ENCODE measurements at places on chromosomes 5 and 9. TPM values are rescaled to one million over a fixed set of nuclear protein-coding genes. Genes with fewer than 3 reads are reported as not detected.

The TEX48 gene
- not detected for total RNA-seq

The NDUFA8 gene
- total RNA-seq: 49.4 TPM

The TAS2R1 gene
- not detected for total RNA-seq

The EHMT1 gene
- 73.1 TPM for total RNA-seq

The C9 gene
- not detected for total RNA-seq

GRCh38 chr5:87762631-87763030, 349.9 kb upstream of the CCNH start:
- DNase-seq: no peak

GRCh38 chr5:140551872-140552271, 4.4 kb downstream of the EIF4EBP3 start:
- no peak for DNase-seq

DNA sequence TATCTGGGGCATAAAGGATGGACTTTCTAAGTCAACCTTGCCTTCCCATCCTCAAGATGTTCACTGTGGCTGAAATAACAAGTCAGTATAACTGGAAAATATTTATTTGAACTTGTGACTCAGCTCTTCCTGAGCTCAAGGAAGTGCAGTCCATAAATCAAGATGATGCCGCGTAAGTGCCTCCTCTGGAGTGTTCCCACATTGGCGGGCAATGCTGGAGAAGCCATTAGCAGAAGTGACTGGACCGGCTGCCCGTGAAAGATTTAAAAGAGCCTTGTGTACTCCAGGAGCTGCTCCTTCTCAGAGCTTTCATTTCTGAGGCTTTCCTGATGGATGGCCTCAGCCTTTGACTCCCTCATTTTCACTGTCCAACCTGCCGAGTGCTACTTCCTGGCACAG, 17.4 kb downstream of the TMOD1 start:
- DNase-seq: no peak

DNA sequence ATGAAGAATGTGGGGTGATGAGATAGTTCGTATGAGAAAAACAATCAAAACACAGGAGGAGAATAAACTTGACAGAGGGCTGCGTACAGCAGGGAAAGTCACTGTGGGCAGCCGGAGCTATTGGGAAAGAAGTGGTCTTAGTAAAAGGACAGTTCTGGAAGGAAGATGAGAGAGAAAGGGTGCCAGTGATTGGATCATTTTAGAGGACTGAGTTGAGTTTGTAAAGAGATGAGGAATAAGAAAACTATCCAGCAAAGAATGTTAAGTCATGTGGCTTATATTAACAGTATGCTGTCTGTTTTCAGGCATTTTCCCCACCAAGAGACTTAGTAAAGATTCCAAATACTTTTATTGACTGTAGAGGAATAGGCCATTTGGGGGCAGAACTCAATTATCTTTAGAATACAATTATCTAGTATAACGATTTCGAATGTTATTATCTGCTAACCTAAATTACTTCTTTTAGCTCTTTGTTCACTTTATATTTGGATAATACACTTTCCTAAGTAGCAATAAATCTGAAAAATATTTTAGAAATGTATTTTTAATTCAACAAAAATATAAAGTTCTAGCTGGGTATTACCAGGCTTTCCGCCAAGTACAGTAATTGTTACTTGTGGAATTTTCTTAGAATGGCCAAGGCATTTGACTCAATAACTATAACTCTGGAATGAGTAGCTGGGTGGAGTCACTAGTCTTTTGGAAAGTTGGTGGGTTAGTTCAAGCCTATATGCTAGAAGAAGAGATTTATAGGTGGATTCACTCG, 15.5 kb upstream of the LOX start:
- no peak for DNase-seq

- no peak for DNase-seq
Observed at GRCh38 chr5:150458802-150459557, 9.4 kb upstream of the RPS14 start.

DNA sequence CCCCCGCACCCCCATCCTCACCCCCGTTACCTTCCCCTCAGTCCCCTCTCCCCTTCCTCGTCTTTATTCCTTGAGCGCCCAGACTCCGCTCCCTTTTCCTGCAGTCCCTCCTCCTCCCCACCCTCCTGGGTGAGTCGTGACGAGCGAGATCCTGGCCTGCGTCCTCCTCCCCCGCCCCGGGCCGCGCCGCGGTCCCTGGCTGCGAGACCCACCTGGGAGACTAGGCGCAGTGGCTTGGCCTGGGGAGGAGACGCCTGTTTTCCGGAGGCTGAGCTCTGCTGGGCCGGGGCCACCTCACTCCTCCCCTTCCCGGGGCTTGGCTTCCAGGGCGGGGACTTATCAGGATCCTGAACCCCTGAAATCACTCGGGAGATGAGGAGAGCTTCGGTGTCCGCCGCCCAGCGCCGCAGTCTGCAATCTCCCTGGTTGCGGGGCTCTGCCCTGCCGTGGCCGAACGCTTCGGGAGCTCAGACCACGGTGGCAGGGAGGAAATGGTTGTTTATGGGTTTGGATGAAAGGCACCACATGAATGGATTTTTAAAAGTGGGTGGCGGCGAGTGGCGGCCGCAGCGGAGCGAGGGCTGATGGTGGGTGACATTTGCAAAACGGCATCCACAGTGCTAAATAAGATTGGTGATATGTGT, 984 bp downstream of the STXBP1 start:
- no peak for DNase-seq

DNA sequence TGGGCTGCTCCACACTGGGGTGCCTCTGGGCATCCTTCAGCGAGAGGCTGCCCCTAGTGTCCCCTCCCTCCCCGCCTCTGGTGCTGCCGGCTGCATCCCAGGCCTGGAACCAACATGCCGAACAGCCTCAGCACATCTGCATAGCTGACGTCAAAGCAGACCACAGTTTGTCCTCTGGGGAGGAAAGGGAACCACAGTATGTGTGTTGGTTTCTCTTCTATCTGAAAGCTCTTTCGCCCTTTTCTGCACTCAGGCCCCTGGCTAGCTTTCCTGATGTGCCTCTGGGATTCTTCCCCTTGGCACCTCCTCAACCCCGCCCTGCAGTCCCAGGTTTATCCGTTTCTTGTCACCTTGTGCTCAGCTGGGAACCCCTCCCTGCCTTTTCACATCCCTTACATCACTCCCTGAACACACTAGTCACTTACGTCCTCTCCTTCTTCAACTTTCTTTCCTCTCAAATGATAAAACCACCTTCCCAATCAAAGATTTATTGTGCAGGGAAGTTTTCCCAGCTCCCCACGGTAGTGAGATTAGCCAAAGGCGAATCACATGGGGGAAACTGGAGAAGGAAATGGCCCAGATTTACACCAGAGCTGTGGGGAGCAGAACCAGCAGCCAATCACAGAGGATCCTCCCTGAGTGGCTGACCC, 35.5 kb upstream of the B4GALT1 start:
- DNase-seq: no peak

DNA sequence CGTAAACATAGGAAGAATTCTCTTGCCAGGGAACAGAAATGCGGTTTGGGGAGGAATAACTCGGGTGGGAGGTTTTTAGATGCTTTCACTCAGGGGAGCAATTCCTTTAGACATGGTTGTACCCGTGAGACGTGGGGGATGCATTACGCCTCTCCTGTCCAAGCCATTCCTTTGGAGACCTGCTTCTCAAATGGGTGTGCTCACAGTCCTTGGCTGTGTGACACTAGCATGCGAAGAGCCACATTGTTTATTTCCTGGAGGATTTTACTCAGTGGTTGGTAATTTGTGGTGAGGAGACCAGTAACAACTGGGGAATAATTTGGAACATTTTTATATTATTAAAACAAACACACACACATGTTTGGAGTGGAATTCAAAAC, 18.5 kb downstream of the COL15A1 start:
- no peak for DNase-seq
